ENCODE measurements at places on chromosomes 7 and 10.

DNA sequence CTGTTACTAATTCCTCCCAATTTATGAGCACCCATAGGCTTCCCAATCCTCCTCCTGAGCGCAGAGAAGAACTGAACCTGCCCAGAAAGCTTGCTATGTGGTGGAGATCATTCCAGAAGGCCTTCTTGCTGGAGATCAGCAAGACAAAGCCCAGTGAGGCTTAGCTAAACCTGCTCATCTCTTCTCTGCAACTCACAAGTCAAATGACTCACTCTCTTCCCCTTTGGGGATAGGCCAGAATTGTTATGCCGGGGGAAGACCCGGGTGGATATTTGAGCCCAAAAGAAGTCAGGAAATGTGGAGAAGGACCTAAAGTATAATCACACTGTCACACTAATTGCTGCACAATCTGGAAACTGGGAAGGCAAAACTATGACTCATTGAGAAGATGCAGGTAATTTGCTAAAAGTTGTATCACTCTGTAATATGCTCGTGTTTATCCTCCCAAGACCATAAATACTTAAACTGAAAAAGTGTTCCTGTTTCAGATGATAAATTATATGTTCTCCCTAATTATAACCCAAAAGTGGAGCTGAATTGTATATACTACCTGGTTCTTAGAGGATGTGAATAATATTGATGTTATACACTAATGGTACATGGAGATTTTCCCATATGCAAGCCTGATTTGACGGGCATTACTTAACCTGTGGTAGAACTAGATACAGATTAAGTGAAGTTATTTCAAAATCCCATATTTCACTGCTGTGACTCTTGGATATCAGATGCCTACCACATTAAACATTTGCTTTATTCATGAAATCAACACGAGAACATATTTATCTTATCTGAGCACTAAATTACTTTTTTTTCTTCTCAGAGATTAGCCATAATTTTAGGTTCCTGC lies 6.4 kb downstream of the NEBL start:
- DNase-seq, result no peak

DNA sequence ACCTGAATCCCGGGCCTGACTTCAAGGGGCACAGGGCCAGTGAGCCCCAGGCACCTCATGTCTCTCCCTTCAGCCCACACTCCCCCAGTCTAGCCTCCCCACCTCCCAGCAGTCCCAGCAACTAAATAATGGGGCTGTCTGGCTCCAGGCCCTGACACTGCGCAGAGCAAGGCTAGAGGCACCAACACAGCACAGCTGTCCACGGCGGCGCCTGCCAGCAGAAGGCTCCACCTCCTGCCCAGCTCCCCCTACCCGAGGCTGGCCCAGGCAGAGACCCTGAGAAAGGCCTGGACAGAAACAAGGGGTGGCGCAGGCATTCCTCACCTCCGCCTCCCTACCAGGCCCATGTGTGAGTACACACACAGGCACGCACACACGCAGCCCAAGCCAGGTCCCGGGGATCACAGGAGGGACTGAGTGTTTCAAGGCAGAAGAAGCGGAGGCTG lies 6.1 kb downstream of the KCNH2 start:
- peak; percentile 72 for DNase-seq

GRCh38 chr10:85492684-85493083 lies 873.9 kb downstream of the GRID1 start:
- DNase-seq, result peak; percentile 16

GRCh38 chr10:74542077-74542476 lies 284.3 kb upstream of the KAT6B start:
- DNase-seq, result no peak

DNA sequence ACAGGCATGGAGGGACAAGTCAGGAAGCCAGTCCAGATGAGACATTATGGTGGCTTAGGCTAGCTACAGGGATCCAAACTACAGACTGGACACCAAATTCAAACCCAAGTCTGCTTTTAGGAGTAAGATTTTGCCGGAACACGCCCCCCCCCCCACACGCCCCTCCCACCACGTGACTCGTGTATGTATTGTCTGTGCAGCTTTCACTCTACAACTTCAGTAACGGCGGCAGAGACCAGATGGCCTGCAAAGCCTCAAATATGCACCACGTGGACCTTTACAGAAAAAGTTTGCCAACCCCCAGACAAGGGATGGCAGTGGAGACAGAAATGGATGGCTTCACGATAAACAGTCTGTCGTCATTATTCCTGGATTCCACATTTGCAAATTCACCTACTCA lies 14.5 kb downstream of the HIPK2 start:
- no peak for DNase-seq

DNA sequence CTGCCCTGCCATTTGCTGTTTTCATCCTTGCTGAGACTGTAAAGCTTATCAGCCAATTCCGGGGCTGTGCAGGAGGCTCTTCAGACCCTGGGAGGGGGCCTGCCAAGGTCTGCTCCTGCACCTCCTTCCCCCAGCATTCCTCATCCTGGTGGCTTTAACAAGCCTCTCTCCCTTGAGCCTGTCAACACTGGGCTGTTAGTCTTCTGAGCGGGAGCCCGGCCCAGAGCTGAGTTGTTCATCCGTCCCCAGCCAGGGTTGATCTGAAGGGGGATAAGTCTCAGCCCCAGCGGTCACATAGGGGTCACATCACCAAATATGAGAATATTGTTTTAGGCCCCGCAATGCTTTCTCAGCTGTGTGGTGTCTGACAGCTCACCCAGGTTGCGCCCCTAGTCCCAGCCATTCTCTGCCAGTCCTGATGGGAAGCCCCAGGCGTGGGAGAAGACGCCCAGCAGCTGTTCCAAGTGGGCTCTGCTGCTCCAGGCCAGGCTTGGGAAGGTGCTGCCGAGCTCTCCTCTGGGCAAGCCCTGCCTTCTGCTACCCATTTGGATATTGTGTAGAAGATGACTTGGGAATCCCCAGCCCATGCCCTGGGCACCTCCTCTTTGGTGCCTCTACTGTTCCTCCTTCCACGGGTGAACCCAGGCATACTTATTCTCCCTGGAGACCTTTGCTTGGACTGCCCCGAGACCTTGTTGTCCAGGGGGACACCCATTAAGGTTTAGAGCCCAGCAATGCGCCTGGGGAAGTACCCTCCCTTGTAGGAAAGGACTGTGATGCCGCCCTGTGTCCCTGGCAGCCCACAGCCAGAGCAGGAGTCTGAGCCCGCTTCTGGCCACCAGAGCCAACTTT lies 23.5 kb upstream of the TRIM8 start:
- DNase-seq, result no peak

GRCh38 chr7:135744938-135745702 lies 3.5 kb downstream of the FAM180A start:
- no peak for DNase-seq

DNA sequence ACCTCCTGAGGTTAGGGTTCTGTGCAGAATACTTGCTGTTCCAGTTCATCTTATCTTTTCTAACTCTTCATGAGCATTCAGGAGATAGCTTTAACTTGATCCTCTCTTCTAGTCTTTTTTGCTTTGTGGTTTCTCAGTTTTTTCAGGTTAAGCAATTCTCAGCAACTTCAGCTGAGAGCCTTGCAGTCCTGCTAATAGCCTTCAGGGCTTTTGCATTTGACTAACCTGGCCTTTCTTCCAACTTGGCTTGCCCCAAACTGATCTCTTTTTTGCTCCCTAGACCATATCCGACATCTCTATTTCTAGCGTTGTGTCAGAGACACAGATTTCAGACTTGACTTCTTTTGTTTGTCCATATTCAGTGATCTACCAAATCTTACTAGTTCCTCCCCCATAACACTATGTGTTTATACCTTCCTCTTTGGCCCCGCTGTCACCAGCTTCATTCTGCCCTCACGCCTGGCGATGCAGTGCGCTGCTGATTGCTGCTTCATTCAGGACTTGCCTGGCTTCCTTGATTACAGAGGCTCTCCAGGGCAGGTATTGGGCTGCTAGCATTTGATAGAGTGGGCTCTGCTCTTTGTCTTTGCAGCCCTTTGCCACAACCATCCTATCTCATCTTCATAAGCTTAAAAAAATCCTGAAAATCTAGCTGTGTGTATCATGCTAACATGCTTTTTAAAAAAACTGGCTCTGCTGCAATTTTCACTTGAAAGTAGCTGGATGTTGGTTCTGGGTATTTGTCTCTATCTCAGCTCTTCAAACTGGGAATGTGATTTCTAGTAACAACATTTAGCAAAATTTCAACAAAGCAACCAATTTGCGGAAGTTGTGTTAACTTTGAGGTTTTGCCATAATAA lies 9.6 kb downstream of the CUL1 start:
- no peak for DNase-seq

DNA sequence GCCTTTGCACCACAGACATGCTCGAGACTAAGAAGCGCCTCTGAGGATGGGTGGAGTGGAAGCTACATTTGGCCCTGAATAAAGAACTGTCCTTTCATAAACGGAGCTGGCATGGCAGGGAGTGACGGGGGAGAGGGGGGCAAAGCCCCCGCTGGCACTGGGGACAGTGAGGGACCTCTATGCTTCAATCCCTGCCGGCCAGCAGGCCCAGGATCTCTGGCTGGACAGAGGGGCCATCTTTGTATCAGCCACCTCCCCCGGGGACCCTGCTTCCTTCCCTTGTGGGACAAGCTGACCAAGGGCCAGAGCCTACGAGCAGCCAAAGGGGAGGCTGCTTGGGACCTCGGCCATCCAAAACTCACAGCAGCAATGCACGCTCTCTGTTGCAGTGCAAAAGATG lies 28.2 kb upstream of the ECHDC3 start:
- DNase-seq, result peak; percentile 30

- no peak for DNase-seq
Observed at GRCh38 chr10:109784236-109784635, 139.1 kb downstream of the XPNPEP1 start.

DNA sequence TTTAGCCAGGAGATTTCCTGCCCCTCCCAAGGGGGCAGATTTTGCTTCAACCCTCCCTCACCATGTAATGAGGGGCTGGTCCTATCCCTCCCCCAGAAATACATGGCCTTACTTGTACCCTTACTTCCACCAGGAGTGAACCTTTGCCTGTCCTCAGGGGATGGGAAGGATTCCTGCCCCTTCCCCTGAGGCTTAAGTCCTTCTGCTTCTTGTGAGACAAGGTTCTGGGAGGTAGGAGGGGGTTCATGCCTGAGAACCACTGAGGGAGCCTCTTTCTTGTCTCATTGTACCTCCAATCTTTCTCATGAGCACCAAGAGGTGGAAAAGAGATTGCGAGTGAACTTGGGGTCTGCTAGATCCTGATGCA lies 19.5 kb upstream of the MUC3A start:
- no peak for DNase-seq

- DNase-seq, result no peak
Observed at GRCh38 chr7:71465741-71466189, 333.8 kb downstream of the GALNT17 start.

GRCh38 chr10:119252470-119253151 lies 45.2 kb downstream of the GRK5 start:
- DNase-seq, result no peak

DNA sequence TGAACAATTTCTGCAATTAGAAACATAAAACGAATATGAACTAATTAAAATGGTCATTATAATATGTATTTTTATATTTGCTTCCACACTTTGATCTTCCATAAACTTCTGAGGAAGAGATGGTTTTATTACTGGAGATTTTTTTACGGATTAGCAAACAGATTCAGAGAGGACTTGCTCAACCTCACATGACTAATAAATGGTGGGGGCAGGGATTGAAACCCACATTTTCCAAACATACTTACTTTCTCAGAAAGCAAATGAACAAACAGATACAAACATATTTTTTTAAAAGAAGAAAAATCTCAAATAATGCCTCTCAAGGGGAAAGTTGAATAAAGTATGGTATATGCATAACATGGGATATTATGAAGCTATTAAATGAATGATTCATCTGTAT lies 18.3 kb downstream of the ANKMY2 start:
- DNase-seq, result no peak

DNA sequence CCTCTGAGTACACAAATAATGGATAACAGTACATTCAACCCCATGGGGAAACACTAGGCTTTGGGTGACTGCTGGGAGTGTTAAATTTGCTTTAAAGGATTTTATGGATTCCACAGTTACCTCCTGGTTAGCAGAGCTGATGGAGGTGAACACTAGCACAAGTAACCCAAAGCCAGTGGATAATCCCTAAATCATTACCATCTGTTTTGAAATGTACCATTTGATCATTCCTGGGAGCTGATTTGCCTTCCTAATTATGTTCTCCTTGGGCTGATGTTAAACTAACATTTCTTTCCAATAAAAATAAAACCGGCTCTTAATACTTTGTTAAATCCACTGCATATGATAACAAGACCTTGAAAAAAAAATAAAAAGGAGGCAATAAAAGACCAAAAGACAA lies 493.9 kb downstream of the PLXNA4 start:
- no peak for DNase-seq

GRCh38 chr10:47348661-47349470 lies 703 bp downstream of the RBP3 start:
- no peak for DNase-seq

DNA sequence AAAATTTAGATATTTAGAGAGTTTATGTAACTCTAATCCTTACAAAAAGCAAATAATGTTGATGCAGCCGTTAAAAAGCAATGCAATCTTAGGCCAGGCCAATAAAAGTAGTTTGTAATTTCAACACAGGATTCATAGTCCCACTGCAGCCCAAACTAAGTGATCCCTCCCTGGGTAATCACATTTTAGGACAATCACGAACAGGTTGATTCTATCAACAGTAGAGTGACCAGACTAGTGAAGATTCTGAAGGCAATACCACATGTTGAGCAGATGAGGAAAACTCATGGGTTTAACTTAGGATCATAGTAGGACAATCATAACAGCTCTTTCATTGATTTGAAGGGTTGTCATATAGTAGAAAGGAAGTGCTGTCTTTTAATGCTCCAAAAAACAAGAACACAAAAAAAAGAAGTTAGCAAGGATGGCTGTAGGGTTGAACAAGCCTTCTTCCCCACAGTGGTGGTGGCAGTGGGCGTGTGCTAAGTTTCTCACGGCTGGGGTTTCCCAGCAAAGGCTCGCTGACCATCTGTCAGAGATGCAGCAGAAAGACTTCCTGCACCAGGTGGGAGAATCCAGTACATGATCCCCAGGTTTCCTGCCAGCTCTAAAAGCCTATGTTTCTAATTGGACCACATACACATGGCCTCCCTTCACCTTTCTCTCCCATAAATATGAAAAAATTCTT lies 212.2 kb downstream of the CHRM2 start:
- no peak for DNase-seq

GRCh38 chr10:21508706-21509331 lies 16.7 kb downstream of the SKIDA1 start:
- no peak for DNase-seq

- DNase-seq, result no peak
Observed at GRCh38 chr10:52770904-52771303, 1.7 kb downstream of the MBL2 start.

DNA sequence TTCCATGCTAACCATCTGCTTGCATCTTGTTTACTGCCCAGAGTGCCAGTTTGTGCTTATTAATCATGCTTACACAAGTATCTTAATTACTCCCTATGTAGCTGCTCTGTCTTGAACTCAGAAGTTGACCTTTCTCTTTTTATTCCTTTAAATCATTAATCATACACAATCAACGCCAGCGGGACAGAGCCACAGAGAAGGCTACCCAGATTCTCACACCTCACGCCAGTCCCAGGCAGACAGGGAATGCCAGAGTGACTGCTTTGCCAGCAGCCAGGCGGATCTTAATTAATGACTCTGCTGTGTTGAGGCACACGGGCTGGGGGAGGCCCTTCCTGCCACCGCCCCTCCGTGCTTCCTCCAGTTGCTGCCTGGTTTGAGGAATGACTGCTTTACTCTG lies 229.4 kb downstream of the LRMDA start:
- no peak for DNase-seq

- no peak for DNase-seq
Observed at GRCh38 chr10:96616961-96617360, 30.1 kb upstream of the TM9SF3 start.

- DNase-seq, result no peak
Observed at GRCh38 chr7:46932676-46933424, 649.1 kb downstream of the TNS3 start.
